ENCODE measurements at places on chromosomes 12 and 14.

GRCh38 chr14:65961004-65961403 is 525.2 kb upstream of the CCDC196 start:
- DNase-seq = no peak

GRCh38 chr14:90677484-90678050 is 138.7 kb downstream of the TTC7B start:
- DNase-seq = no peak

GRCh38 chr12:74915718-74916117 is 293.9 kb downstream of the KCNC2 start:
- no peak for DNase-seq

GRCh38 chr12:54017027-54017788 is 8.4 kb downstream of the HOXC8 start:
- DNase-seq = no peak

DNA sequence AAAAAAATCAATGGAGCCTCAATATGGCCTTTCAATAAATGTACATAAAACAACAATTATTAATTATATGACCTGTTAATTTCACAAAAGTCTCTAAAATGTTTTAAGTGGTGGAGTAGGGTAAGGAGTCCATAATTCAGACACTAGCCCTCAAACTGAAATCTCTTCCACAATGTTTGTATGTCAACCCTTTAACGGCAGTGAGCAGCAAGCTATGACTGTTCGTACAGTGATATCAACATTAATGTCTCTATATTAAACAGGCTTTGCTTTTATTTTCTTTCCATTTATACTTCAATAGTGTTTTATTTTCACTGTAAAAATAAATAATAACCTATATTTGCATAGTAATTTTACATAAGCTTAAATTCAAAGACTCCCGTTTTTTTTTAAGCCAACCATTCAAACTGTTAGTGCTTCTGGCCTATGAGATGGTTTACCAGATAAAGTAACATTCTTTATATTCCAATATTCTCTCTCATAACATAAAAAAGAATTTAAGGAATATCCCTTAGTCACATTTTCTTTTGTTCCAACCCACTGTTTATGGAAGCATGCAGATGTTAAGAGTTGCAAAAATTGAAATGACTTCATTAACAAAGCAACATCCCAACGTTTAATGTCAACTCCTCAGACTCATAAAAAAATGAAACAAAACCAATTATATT is 2.3 kb downstream of the CDK17 start:
- DNase-seq = no peak

DNA sequence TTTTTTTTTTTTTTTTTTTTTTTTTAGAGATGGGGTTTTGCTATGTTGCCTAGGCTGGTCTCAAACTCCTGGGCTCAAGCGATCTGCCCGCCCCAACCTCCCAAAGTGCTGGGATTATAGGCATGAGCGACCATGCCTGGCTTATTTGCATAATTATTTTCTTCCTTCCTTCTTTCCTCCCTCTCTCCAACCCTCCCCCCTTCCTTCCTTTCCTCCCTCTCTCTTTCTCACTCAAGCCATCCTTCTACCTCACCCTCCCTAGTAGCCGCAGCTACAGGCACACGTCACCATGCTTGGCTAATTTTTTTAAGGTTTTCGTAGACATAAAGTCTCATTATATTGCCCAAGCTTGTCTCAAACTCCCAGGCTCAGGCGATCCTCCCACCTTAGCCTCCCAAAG is 83.8 kb downstream of the PEBP1 start:
- DNase-seq = no peak

GRCh38 chr12:11568762-11569478 is 80.6 kb upstream of the ETV6 start:
- no peak for DNase-seq

- DNase-seq = no peak
Observed at GRCh38 chr12:68609998-68610369, 715 bp upstream of the RAP1B start.

Data from esophagus squamous epithelium (tissue), 5 donors.